WTC11 (cell line): ENCODE measurements at places on chromosomes 12 and 14. TPM values are rescaled to one million over a fixed set of nuclear protein-coding genes. Genes with fewer than 3 reads are reported as not detected.
A peak's percentile ranks its signal among the peaks of the same experiment; 100 is the strongest.

Gene KCNC2
- not detected in 3 replicates for total RNA-seq

Gene TEX52
- not detected in 3 replicates for total RNA-seq

Gene KLRD1
- total RNA-seq = 0.16 to 0.71 TPM (median 0.55 TPM) in 3 replicates

Gene MGAT2
- total RNA-seq = 24.5 to 27.7 TPM (median 25.2 TPM) in 3 replicates

DNA sequence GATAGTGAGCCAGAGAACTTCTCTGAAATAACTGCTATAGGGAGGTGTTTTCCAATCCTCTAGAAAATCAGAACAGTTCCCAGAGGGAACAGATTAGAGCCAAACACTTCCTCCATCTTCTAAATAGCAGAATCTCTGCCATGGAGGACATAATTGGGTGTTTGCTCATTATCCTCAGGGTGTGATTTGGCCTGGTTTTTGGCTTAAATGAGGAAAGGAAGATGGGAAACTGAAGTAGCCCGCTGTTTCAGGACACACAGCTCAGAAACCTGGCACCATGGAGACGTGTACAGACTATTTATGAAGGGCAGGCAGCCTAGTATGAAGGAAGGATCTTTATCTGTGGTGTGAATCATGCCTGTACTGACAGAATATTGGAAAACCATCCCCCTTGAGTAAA is 231.7 kb upstream of the PRKD1 start:
- H3K4me1 ChIP-seq = peaks cover 13% of the 10 kb centered on the region
- no peak overlapping the region for H3K4me3 ChIP-seq
- no peak for DNase-seq
- H3K36me3 ChIP-seq = no peaks in the 10 kb centered on the region
- no peak overlapping the region for H3K27ac ChIP-seq

Gene KLRC2
- not detected in 3 replicates for total RNA-seq

GRCh38 chr12:90959538-90960139 is 4.7 kb upstream of the CCER1 start:
- H3K4me1 ChIP-seq = peaks cover 5% of the 10 kb centered on the region; the same call in 1 of the 2 replicates
- no peak overlapping the region for H3K27ac ChIP-seq
- no peak overlapping the region for H3K4me3 ChIP-seq
- H3K36me3 ChIP-seq = no peaks in the 10 kb centered on the region
- DNase-seq = no peak
- H3K27me3 ChIP-seq = no peaks in the 10 kb centered on the region

- H3K36me3 ChIP-seq = peaks cover 20% of the 10 kb centered on the region
- H3K4me1 ChIP-seq = peaks cover 28% of the 10 kb centered on the region
- H3K27ac ChIP-seq = peak overlapping the region; percentile 63; the same call in 1 of the 2 replicates
- no peak overlapping the region for H3K4me3 ChIP-seq
- H3K27me3 ChIP-seq = no peaks in the 10 kb centered on the region; the same call in none of the 2 replicates
Measured at GRCh38 chr12:47781479-47782371, 8.7 kb downstream of the SLC48A1 start.
